ENCODE measurements at places on chromosomes 6 and 20.

GRCh38 chr6:105485456-105485855, 82.6 kb upstream of the PREP start:
- no peak for DNase-seq

DNA sequence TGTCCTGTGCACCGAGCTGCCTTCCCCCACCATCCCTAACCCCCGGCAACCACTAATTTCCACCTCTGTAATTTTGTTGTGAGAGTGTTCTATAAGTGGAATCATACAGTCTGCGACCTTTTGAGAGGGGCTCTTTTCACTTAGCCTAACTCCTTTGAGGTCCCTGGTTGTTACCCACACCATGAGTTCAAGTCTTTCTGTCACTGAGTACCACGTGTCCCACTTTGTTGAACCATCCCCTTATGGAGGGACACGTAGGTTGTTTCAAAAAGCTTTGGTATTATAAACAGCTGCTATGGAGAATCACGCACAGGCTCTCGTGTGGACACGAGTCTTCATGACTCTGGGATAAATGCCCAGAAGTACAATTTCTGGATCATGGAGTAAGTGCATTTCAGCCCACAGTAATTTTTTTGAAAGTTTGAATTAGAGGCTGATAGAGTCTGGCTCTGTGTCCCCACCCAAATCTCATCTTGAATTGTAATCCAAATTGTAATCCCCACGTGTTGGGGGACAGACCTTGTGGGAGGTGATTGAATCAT, 9.5 kb downstream of the FAM209B start:
- DNase-seq, result no peak

GRCh38 chr20:8287340-8287739, 155.3 kb downstream of the PLCB1 start:
- DNase-seq, result no peak

GRCh38 chr20:47325242-47325641, 31.3 kb downstream of the ZMYND8 start:
- DNase-seq, result no peak

DNA sequence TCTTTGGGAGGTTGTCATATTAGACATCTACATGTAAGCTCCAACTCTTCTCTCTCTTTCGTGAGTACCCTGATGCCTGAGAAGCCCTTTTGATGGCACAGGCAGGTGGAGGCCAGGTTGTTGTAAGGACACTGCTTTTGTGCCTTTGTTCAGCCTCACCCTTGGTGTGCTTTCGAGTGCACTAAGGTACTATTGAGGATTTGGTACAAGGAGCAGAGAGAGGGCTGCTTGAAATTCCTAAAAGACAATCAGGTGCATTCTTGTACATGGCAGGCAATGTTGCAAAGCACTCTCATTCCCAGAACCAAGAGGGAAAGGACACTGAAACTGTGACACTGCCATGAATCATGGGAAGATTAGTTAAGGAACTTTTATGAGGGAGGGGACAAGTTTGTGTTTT, 19.1 kb downstream of the BMP2 start:
- no peak for DNase-seq
